ENCODE measurements at places on chromosomes 7 and 10.
A peak's percentile ranks its signal among the peaks of the same experiment; 100 is the strongest.

- peak; percentile 64 for DNase-seq
Measured at GRCh38 chr7:37201003-37201875, 247.4 kb downstream of the ELMO1 start.

GRCh38 chr7:17599733-17600339 is 301.4 kb downstream of the AHR start:
- DNase-seq: no peak

DNA sequence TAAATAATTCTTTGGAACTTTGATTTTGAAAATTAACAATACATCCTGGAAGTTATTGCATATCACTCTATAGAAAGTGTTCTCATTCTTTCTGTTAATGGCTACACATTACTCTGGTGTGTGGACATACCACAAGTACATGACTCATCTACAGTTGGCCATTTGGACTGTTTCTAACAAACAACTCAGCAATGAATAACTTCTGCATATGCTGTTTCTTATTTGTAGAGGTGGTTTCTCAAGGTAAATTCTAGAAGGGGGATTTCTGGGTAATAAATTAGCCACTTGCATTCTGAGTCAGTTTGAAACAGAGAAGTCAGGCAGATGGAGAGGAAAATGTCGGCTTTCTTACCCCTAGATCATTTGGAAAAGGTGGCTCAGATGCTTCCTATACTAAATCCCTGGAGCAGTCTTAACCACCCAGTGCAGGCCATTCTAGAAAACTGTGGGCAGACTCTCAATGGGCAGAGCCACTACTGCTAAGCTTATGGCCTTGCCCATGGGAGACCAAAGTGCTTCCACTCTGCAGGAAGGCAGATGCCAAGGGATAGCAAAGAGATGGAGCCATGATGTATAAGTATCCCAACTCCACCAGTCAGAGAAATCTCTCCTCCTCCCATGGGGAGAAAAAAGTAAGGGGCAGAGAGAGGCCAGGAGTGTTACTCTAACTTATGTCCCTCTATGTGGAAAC is 194.0 kb upstream of the PLPP4 start:
- no peak for DNase-seq

DNA sequence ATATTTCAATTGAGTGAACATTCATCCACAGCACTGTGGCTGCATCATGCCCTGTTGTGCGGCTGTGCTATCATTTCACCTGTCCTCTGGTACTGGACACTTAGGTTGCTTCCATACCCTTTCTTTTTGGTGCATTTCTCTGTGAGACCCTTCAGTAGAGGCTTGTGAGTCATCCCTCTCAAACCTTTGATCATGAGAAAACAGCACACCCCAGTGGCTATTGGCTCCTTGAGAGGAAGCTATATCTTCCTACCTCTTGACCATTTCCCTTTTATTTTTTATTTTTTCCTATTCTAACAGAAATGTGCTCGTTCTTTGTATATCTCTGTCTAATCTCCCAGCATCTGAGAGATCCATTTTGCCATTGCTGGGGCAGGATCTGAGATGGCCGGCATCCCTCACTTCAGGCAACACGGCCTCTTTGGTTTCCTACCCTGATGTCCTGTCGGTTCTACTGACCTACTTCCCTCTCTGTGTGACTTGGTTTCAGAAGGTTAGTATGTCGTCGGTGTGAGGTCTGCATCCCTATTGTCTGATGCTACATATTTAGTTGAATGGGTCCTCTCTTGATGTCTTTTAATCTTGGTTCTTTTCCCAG is 23.8 kb upstream of the PIK3AP1 start:
- DNase-seq: peak; percentile 4

DNA sequence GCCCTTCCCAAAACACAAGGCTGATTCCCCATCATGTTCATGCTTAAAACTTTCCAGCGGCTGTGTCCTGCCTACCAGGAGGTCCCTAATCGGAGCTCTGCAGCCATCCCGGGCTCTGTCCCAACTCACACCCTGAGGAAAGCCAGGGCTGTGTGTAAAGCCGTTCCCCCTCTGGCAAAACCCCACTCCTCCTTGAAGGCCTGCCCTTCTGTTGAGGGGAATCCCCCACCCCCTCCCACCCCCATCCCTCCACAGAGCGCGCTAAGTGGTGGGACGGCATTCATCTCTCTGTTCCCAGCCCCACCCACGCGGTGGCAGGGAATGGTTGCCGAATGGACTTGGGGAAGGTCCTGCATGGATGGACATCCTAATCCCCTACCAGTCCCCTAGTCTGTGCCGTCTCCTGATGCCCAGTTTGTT is 667 bp upstream of the TMEM120A start:
- DNase-seq: no peak

- DNase-seq: no peak
Measured at GRCh38 chr7:66013938-66014337, 31.9 kb upstream of the GUSB start.

DNA sequence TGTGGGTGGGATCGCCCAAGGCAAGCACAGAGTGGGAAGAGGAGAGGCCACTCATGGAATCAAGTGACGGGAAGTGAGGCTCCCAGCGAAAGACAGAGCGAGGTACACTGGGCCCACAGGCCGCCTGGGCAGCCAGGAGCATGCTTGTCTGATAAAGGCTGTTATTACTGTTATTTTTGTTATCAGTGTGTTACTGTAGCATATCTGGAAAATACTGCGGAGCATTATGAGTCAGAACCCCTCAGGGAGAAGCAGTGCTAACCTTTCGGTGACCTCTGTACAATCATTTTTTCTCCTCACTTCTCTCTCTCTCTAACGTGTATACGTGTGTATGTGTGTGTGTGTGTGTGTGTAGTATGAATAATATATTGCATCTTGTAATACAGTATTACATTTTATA is 3.8 kb upstream of the TCERG1L start:
- DNase-seq: no peak

DNA sequence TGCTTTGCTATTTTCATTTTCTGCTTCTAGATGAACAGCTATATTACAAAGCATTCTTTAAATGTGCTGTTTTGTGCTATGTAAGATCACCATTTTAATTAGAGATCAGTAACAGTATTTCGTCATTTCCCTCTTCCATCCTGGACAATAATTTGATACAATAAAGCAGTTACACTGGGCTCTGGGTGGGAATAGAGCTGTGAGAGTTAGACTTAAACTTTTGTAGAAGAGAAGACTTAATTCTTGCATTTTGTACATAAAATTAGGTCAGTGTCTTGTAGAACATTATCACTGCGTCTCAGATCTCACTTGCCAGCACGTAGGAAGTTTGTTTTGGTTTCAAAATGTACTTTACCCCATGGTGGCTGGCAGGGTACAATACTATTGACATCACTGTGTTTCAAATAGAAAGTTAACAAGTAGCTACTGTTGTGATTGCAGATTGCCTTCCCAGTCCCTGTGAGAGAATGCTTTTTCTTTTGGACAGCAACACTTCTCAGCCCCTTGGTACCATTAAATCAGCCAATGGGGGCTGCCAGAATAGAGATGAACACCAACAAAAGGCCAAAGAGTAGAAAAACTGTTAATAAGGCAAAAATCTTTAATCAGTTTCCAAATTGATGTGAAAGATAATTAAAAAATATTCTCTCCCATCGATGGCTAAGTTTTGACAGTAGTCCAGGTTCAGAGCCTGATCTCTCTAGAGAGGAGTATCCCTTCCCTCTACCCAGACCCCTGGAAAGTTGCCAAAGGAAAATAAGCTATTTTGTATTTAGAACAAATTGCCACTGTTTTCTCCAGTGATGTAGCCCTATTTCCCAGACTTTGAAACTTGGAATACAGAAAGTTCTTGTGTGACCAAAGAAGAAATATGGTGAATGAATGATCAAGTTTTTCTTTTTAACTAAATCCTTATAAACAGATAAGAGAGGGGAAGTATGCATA is 35.1 kb downstream of the SMNDC1 start:
- no peak for DNase-seq

DNA sequence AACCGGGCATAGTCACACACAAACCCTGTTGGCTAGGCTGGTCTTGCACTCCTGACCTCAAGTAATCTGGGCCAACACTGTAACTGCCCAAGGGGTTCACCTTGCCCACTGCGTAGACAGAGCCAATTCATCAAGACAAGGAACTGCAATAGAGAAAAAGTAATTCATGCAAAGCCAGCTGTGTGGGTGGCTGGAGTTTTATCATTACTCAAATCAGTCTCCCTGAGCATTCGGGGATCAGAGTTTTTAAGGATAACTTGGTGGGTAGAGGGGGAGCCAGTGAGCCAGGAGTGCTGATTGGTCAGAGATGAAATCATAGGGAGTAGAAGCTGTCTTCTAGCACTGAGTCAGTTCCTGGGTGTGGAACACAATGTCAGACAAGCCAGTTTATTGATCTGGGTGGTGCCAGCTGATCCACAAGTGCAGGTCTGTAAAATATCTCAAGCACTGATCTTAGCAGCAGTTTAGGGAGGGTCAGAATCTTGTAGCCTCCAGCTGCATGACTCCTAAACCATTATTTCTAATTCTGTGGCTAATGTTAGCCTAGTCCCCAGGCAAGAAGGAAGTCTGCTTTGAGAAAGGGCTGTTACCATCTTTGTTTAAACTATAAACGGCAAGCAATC is 15.6 kb upstream of the FXYD4 start:
- no peak for DNase-seq
